ENCODE measurements at places on chromosomes 7 and 10.

DNA sequence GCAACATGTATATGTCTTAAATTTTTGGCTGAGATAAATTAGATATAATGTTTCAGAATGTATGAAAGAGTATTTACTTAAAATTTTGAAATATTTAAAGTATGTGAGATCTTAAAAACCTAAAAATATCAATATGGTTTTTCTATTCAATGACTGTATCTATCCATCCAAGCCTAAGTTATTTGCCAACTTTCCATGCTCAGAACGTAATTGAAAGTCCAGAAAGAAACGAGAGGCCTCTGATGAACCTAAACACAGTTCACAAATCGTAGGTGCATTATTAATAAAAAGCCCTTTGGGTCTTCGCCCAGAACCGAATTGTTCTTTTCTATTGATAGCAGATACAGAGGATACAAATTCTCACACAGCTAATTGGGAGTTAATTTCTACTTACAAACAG, 6.5 kb downstream of the SVIL start:
- DNase-seq, result no peak

GRCh38 chr10:64648915-64649314, 1127.7 kb downstream of the REEP3 start:
- no peak for DNase-seq

GRCh38 chr10:2358586-2358985, 621.3 kb upstream of the ADARB2 start:
- no peak for DNase-seq

DNA sequence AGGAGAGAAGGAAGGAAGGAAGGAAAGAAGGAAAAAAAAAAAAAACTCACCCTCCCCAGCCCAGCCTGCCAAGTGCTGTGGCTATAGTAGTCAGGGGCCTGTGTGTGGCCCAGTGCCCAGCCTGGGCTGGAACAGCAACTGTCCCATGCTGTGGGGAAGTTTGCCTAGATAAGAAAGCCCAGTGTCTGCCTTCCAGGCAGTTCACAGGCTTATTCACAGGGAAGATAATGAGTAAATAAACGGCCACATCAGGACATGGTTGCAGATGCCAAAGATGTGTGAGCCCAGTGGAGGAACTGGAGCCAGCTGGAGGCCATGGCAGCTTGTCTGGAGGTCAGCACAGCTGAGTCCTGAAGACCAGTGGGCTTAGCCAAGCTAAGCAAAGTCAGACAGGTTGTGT, 132.4 kb upstream of the FOXK1 start:
- DNase-seq, result peak; percentile 35

DNA sequence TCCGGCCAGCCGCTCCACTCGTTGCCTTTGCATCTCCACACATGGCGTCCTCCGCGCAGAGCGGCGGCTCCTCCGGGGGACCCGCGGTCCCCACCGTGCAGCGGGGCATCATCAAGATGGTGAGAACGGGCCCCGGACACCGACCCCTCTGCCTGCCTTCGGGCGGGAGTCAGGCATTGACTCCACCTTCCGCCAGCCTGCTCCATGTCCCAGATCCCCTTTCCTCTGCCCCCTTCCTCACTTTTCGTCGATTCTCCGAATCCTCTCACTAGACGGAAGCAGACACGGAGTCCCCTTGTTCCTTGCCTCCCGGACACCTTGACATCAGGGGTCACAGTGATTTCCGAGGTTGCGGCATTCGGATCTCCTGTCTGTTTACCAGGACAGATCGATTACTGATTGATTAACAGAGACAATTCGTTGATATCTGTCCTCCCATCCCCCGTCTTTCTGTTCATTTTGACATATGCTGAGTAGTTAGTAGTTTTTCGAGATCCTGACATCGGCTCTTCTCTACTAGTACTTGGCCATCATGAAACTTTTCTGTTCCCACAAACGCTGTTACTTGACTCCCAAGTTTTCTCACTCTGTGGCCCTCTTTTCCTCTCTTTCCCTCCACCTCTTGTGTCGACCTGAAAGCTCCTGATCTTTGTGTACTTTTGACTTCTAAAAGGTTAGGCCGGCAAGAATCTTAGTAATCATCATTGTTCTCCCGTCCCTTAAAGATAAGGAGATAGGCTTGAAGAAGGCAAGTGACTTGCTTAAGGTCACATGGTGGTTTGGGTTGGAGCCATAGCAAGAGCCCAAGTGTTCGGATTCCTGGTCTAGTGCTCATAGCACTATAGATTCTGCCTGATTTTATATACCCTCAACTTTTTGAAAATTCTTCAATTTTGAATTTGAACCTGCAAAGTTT, 597 bp downstream of the SND1 start:
- no peak for DNase-seq

- DNase-seq, result no peak
Observed at GRCh38 chr7:35617041-35617440, 77.9 kb downstream of the HERPUD2 start.

GRCh38 chr7:132390705-132391104, 185.6 kb downstream of the PLXNA4 start:
- DNase-seq, result no peak

- no peak for DNase-seq
Observed at GRCh38 chr7:135490783-135491182, 19.1 kb downstream of the CNOT4 start.

DNA sequence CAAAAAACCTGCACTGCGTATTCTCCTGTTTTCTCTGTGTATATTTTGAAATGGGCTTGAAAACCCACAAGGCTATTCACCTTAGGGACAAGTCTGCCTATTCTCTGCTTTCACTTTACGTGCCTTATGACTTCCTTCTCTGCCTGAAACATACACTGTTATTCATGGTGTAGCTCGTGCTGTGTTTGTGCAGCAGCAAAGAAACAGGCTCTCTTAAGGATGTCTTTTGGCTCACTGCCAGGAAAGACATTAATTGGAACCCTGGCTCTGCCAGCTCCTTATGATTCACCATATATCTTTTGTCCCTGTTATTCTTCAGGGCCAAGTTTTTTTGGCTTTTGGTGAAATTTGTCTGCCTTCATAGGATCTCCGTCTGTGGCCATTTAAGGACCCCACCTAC, 92.4 kb downstream of the TMEM106B start:
- no peak for DNase-seq

GRCh38 chr7:128909625-128910568, 612 bp downstream of the KCP start:
- no peak for DNase-seq

GRCh38 chr10:109264004-109264403, 659.3 kb downstream of the XPNPEP1 start:
- no peak for DNase-seq
